ENCODE measurements at places on chromosomes 12 and 14.

GRCh38 chr14:64906022-64906421 lies 8.2 kb upstream of the CHURC1 start:
- DNase-seq, result peak; percentile 16

DNA sequence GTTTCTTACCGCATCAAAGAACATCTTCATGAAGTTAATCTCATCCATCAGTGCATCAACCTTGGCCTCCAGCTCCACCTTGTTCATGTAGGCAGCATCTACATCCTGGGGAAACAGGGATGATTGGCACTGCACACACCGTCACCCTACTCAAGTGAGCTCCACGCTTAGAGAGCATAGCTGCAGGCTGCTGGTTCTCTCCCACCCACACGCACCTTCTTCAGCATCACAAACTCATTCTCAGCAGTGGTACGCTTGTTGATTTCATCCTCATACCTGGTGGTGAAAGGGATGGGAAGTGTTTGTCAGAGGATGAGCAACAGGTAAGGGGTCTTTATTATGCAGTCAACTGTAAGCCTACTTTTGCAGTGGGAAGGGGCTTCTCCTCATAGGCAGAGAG lies 2.3 kb downstream of the KRT5 start:
- no peak for DNase-seq

- DNase-seq, result peak; percentile 90
Observed at GRCh38 chr12:5807090-5807414, 138.0 kb downstream of the ANO2 start.

DNA sequence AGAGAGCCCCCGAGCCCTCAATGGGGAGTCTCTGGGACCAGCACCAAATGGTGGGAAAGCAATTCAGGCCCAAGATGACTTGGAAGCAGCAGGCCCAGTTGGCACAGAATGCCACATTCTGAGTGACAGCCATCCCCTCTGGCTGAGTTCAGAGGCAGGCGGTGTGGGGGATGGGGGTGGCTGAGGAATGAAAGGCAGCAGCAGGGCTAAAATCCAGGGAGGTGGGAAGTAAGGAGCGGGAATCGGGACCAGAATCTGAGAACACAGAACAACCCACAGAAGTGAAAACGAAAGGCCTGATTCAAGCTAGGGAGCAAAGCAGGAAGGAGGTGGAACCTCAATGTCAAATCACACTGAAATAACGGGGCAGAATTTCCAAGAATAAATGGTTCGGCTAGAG lies 171.2 kb downstream of the CALM1 start:
- no peak for DNase-seq

DNA sequence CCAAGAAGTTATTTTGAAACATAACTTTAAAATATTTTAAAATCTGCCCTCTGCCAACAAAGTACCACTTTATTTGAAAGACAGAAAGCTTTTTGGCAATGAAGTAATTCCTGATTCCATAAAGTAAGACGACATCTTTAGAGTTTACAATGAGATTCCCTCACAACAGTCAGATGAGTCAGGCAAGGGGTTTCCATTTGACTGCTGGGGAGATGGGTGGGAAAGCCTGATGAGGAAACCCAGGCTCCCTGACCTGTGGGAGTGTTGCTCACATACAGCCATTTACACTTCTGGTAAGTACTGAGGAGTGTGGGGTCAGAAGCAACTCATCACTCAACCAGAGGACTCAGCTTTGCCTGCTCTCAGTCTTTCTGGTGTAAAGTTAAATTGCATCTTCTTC lies 10.2 kb downstream of the KITLG start:
- peak; percentile 41 for DNase-seq

DNA sequence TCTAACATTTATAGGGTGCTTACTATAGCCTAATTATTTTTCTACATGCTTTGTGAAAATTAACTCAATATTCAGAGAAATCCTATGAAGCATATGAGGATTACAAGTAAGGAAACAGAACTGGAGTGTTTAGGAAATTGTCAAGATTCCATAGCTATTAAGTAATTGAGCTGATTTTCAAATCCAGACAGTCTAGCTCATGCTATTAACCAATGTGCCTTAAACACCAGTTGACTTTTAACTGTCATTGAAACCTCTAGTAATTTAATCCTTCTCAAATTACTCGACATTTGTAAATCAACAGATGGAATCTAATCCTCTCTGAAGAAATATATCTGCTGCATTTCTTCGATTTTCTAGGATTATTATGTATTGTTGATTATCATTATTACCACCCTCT lies 488.9 kb downstream of the MDGA2 start:
- DNase-seq, result no peak

DNA sequence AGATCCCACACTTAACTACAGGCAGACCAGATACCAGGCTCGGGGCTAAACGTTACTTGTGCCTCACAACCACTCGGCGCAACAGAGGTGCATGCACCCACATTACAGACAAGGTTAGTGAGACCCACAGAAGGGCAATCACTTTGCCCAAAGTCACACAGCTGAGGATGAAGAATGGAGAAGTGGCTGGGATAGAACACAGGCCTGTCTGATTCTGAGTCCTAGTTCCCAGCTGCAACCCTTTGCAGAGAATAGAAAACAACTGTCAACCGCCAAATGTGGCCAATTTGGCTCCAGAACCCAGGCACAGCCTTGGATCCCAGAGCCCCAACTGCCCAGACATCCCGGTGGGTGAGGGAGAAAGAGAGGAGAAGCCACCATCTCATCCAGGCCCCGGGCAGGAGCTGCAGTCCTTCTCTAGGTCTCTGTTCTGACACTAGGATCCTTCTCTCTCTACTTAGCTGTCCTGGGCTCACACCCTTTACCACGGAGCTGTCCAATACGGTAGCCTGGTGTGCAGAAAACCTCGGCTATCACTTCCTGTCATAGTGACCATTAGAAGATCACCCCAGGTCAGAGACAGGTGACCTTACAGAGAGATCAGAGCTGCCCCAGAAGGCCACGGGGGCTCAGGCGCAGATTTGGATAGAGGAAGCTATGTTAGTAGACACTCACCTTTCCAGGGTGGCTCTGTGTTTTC lies 59.1 kb downstream of the FAM222A start:
- DNase-seq, result no peak

DNA sequence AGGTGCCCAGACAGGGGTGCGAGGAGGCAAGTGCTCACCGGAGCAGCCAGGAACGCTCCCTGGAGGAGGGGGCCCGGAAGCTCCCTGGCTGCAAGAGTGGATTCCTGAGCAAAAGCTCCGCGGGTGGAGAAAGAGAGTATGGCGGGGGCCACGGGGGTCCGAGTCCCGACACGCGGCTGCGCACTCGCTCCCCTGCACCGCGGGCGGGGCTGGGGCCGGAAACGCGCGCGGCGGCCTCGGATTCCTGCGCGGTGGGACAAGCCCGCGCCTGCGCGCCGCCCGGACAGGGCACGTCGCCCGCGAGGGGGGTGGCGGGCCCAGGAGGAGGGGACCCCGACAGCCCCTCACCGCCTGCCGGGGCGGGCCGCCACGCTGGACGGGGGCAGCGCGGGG lies 27.8 kb upstream of the GPR132 start:
- DNase-seq, result peak; percentile 39

- DNase-seq, result no peak
Observed at GRCh38 chr12:57849035-57849434, 2.5 kb upstream of the CTDSP2 start.

DNA sequence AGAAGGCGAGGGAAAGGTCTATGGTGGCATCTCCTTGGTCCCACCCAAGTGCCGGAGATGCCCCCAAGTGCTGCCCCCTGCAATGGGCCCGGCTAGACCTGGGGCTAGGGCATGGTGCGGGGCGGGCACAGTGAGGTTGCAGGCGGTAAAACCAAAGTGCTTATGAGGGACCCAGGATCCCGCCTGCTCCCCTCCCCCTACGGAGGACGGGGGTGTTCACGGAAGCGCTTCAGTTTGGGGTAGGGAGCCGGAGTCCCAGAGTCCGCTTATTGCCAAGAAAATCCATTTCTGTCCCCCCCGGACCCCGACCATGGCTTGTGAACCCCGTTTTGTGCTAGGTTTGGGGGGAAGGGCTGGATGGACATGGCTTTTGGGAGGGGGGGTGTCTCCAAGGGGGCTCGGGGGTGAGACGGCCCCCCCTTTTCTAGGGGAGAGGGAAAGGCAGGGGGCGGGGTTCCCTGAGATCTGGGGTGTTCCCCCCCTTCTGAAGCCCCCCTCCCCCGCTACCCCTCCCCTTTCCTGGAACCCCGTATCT lies 5.4 kb upstream of the GPR84 start:
- no peak for DNase-seq

GRCh38 chr12:101799774-101800173 lies 31.0 kb downstream of the GNPTAB start:
- DNase-seq, result no peak

DNA sequence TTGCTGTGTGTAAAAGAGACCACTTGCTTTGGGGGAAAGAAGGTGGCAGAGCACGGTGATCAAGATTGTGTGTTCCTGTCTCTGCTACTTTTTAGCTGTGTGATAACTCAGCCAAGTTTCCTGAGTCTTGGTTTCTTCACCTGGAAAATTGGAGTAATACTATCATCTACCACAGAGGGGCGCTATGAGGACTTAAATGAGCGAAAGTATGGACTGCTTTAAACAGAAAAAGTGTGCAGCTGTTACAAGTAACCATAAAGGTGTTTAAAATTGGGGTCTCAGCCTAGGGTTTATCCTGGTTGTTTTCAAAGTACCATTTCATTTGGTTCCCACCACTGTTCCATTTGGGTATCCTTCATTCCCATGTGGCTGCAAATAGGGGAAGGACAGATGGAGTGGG lies 65.9 kb upstream of the WSCD2 start:
- peak; percentile 16 for DNase-seq

- no peak for DNase-seq
Observed at GRCh38 chr14:45658226-45658916, 405.4 kb upstream of the MIS18BP1 start.

- no peak for DNase-seq
Observed at GRCh38 chr12:29053567-29053966, 95.5 kb upstream of the FAR2 start.

DNA sequence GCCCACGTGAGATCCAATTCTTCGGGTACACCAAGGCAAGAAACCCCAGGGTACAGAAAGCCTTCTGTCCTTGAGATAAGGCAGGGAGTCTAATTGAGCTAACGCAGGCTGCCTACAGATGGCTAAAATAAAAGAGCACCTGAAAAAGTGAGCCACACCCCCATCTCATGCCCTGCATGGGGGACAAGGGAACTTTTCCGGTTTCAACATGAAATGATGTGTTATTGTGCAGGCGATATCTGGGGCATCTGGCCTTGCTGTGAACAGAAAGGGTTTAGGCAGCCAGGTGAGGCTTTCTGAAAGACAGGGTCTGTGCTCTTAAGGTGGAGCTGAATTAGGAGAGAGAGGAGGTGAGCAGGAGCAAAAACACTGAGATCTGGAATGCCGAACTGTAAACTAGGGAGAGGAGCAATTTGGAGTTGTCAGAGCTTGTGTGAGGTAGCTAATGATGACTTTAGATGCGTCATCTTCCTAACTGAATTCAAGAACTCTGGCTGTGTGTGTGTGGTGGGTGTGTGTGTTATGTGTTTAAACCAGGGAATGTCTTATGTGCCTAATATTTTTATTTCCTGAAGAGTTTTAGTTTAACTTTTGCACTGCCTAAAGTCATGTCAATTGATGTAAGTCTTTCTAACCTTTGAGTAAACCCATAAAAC lies 20.1 kb upstream of the LDHB start:
- peak; percentile 28 for DNase-seq

DNA sequence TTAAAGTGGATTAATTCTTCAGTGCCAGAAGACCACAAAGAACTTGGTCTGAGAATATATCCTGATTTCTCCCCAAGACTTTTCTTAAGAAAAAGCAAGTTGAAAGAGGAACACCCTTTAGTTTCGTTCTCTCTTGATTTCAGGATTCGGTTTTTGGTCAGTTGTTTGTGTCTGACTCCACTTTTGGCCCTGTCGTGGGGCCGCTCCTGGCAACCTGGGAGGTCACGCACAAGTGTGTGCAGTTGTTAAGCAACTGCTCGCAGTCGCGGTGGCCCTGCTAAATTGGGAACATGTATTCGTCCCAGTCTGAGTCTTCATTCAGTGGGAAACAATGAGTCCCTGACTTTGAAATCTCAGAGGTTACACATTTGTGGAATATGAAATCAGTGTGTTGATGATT lies 68.7 kb downstream of the RGS6 start:
- no peak for DNase-seq

DNA sequence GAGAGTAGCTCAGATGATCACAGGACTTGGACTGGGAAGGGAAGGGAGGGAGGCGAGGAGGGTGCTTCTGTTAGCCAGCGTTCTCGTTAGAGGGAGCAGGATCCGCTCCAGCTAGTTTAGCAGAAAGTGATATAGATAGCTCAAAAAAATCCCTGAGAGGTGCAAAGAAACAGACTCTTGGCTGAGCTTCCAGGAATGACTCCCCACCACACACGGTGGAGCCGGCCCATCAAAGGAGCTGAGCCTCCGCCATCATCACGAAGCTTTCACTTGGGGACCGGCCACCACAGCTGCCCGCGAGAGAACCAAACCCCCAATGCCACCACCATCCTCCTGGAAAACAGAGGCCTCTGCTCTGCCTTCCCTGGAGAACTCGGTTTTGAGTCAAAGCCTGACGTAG lies 124.6 kb upstream of the BCL2L14 start:
- no peak for DNase-seq

- DNase-seq, result no peak
Observed at GRCh38 chr14:22463763-22464173, 125.3 kb downstream of the DAD1 start.

- DNase-seq, result no peak
Observed at GRCh38 chr12:8572507-8572906, 31.8 kb upstream of the CLEC4E start.

DNA sequence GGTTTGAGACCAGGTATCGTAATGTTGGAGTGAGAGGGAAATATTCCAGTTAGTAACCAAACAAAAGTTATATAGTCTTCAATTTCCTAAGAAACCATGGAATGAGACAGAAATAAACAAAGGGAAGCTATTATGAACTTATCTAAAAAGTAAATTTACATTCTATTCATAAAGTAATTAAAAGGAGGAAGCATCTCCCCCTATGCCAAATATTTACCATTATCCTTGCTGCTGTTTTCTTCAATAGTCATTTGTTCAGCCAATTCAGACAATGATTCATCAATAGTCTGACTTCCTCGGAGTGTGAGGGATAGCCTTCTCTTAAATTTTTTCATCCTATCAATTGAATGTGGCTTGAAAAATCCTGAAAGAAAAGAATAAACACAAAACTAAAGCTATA lies 65.7 kb downstream of the CDK17 start:
- DNase-seq, result no peak

All from M059J (cell line).